ENCODE measurements at places on chromosomes 7 and 10.

DNA sequence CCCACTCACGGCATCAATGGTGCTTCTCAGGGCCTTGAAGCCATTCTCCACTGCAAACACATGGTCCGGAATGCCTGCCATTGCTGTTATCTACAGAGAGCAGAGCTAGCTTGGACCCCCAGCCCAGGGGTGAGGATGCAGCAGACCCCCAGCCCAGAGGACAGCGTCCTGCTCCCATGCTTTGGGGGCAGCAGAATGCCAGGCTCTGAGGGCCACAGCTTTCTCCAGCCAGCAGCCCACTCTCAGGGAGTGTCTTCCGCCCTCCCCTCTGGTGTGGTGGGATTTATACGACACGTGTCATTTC lies 48.1 kb upstream of the MSMB start:
- DNase-seq: no peak

DNA sequence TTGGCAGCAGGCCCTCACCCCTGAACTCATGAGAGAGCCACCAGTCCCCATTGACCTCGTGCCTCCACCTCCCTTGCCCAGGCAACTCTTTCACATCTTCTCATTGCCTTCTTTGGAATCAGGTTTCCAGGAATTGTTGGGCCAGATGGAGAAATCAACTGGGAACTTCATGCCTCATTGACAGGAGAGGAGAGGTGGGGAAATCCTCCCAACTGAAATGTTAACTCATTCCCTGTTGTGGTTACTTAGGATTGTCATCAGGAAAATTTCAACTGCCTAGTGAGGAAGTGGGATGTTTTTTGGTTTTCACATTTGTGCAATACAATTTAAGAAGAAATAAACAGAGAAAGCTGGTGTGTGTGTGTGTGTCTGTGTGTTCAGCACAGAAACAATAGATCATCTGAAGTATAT lies 106.6 kb upstream of the INHBA start:
- no peak for DNase-seq

DNA sequence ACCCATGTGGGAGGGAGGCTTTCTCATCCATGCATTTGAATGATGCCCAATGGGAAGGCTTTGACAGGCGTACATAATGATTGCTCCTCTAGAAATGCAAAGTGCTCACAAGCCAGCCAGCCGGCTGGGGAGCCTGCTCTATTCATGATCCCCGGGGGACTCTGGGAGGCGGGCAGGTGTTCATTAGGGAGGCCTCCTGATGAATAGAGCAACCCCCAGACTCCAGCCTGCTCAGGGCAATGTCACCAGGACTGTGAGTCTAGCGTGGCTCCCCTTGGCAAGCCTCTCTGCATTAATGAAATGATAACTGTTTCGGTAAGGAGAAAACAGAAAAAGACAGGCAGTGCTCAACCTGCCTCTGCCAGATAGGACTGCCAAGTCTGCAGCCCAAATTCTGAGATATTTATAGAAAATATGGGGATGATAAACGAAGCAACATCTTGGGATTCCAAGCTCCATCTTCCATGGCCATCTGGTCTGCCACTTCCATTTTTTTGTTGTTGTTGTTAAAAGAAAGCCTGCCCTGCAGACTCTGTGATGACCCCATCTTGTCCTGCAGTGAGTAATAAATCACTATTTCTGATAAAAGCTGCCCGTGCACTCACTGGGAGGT lies 236.4 kb downstream of the PRPF18 start:
- DNase-seq: no peak

- no peak for DNase-seq
Observed at GRCh38 chr10:63843107-63843506, 321.9 kb downstream of the REEP3 start.

DNA sequence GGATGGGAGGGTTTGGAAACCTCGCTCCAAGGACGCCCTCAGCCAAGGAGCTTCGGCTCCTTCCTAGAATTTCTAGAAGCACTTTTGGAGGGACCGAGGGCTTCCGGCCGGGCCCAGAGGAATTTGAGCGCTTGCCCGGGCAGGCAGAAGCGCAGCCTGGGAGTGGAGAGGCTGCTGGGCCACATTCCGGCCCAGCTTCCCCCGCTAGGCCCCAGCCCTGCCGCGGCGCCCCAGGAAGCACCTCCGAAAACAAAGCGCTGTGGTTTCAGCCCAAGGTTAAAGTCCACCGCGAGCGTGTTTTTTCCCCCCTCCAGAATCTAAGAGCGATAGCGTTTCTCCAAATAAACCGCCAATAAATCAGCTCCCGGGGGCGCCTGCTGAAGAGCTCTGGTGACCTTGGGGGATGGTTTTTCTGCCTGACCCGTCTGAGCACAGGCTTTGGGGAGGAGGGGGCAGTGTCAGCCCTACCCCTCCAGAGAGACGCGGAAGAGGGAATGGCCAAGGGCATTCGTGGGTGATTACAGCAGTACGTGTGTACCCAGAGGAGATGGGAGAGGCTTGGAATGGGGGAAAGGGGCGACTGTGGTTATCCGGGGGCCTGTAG lies 5.7 kb upstream of the TNRC18 start:
- no peak for DNase-seq

DNA sequence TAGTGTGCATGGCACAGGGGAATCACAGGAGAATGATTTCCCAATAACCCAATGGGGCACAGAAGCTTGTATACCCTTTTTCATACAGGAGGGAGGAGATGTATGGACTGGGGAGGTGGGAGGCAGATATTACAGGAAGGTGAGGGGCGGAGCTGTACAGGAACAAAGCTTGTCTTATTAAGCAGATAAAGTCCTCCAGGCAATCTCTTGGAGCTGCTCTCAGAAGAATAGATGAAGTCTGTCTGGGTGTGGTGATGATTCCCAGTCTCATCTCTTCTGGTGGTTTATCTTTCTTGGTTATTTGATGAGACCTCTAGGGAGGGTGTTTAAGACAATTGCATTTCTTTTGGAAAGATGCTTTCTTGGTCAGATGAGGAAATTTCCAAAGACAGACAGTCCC lies 25.1 kb upstream of the CPA5 start:
- no peak for DNase-seq

Measured in T-helper 2 cell (primary cell).